ENCODE measurements at places on chromosomes 5 and 9. TPM values are rescaled to one million over a fixed set of nuclear protein-coding genes. Genes with fewer than 3 reads are reported as not detected.

DNA sequence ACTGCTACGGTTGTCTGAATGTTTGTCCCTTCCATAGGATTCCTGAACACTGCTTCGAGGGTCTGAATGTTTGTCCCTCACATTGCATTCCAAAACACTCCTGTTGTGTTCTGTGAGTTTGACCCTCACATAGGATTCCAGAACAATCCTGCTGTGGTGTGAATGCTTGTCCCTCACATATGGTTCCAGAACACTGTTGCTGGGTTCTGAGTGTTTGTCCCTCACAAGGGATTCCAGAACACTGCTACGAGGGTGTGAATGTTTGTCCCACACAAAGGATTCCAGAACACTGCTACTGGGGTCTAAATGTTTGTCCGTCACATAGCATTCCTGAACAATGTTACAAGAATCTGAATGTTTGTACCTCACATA is 201.2 kb downstream of the FOXD4L6 start:
- DNase-seq = no peak

DNA sequence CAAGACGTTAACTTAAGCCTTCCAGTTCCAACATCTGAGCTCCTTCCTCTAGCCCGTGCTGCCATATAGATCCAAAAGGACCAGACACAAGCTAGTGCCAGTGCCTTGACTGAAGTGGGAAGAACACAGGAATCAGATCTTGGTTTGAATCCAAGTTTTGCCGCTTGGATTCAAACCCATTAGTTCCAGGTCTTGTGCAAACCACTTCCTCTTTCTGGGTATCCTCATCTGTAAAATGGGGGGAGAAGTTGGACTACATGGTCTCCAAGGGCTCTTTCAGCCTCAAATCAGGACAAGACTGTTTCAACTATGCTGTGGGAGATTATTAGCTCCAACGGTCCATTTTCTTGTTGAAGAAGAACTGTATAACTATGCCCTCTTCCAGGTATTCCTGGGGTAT is 32.6 kb downstream of the TTLL11 start:
- DNase-seq = no peak

- no peak for DNase-seq
Observed at GRCh38 chr5:173624282-173624681, 7.8 kb upstream of the BOD1 start.

The SPINK13 gene
- not detected for polyA plus RNA-seq

The TLE1 gene
- 28.8 TPM for polyA plus RNA-seq
